Brain (organoid and tissue), 16 donors: ENCODE measurements at places on chromosomes 6 and 20.

DNA sequence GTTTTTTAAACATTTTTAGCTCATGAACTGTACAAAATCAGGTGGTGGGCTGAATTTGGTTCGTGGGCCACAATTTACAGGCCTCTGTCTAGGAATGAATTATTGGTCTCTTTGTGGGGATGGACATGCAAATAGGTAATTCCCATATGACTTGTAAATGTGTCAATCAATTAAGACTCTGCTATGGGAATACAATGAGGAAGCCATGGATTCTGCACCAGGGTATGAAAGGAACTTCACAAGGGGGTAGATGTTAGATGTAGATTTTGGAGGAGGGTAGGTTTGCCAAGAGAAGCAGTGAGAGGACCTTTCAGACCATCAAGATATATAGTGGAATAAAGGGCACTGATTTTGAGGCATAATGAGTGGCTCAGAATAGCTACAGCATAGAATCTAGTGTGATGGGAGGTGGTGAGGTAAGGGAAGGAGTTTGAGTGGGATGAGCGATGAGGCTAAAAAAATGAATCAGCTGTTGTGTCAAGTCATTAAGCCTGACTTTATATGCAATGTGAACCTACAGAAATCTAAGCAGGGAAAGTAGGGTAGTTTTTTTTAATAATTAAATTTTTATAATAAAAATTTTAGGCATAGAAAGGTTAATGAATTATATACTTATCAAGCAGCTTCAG, 32.6 kb upstream of the RNF182 start:
- no peak for DNase-seq

DNA sequence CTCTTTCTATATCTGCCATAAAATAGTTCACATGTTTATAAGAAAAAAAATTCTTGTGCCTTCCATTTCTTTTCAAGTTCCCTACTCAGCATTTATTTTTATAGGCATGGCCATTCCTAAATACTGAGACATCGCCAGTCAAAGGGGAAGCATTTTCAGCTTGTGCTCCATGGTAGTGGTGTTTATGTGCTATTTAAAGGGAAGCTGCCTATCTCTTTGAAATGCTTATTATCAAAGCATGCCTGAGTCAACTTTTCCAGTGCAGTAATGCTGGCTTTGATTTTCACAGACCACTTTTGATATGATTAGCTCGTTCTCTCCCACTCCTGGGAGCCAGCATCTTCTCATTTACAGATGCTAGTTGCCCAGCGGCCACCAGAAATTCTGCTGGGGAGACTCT, 124.1 kb upstream of the RIN2 start:
- no peak for DNase-seq

- peak; percentile 53 for DNase-seq
These were observed 713.1 kb downstream of the HDGFL1 start for GRCh38 chr6:23282252-23283021.

- no peak for DNase-seq
These were observed 477.2 kb upstream of the SULF2 start for GRCh38 chr20:48262466-48262865.

DNA sequence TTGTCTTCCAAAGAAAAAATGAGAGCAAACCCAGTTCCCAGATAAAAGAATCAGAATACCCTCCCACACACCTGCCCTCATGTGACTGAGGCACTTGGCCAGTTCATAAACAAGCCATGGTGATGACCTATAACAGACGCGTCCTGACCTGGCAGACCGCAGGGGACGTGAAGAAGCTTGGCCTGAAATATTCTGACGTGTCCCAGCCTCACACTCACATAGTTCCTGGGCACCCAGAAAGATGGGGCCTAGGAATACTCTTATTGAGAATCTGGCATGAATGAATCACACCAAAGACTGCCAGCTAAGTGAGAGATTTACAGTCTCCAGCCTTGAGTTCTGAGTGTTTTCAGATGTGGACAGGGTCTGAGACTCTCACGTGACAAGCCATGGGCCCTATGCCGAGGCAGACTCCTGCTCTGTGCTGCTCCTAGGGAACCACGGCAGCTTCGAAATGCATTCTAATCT, 17.2 kb upstream of the MAP3K4 start:
- DNase-seq: no peak

- peak; percentile 58 for DNase-seq
These were observed 1.6 kb downstream of the PPP1R16B start for GRCh38 chr20:38806855-38807655.

GRCh38 chr6:54846243-54846856, at the start of gene FAM83B:
Gene FAM83B (plus strand): TSS chr6:54846771. CDS start chr6:54870247, 23,476 bp downstream.
- DNase-seq: no peak

- DNase-seq: peak; percentile 74
These were observed 1.8 kb upstream of the SAMD5 start for GRCh38 chr6:147506704-147507114.

DNA sequence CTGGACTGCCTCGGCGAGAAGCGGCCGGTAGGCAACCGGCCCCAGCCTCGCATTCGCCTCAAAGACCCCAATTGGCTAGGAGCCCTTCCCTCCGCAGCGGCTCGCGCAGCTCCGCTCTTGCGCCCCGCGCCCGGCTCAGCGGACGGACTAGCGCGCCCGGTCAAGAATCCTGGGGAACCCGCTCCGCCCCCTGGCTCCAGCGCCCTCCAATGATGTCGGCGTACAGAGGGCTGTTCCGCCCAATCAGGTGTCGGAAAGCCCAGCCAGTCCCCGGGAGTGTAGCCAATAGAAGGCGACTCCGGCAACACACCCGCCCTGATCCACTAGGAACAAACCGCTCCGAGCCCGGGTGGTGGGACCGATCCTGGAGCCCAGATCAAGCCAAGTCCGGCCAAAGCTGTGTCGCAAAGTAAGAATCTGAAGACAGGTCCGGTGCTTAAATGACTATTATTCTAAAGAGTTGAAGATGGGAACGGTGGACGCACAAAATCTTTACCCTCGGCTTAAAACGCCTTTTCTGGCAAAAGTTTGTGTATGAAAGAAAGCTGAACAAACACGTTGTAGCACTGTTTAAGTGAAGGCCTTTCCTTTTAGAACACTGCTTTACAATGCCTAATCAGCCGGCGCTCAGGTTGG, 132.2 kb downstream of the OGFRL1 start:
- DNase-seq: peak; percentile 97

DNA sequence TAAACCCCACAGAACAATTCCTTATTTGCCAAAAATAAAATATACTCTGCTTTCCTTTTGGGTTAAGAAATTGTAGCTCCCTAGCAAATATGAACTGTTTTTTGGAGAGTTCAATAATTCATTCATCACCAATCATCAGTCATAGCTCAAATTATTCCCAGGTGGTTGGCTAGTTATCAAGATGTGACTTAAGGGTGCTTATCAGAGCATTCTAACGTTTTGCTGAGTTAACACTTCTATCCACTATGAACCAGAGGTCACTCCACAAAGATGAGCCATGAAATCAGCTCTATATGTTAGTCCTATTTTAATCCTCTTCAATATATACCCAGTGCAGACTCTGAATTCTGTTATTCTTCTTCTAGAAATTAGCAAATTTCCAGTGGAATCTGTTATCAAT, 379.1 kb downstream of the TENT5A start:
- no peak for DNase-seq
